ENCODE measurements at places on chromosomes 5 and 9.
A peak's percentile ranks its signal among the peaks of the same experiment; 100 is the strongest.

GRCh38 chr5:129857116-129857515 is 47.1 kb upstream of the CHSY3 start:
- no peak for DNase-seq

DNA sequence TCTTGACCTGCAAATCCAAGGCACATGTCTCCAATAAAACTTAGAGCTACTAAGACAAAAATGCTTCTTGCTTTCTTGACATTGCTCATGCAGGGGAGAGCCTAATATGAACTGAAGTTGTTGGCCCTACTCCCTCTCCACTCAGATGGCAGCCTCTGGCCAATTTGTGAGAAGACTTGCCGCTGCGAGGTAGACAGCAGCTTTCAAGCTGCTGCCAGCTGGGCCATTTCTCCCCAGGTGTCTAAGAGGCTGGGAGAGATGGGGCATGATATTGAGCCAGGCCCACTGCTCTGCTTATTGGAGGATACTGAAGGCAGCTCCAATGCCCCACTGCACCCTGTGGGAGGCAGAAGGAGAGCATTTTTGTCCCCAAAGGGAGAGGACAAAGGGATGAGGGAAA is 380.5 kb downstream of the RASEF start:
- no peak for DNase-seq

DNA sequence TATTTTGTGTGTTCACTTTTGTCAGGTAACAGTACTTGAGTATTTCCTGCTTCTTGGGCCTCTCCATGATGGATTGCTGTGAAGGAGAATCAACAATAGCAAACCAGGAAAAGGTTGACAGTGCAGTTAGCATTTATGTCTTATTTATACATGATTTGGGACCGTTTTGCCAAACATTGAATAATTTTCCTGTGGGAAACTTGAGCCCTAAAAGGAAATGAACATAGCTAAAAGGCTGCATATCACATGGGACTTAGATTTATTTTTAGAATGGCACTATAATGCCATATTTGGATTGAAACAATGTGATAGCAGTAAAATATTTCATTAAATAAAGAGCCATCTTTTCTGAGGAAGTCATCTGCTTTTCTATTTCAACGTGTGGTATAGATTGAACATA is 15.3 kb downstream of the GPR21 start:
- peak; percentile 92 for DNase-seq

GRCh38 chr5:123681061-123681460 is 169.1 kb downstream of the CSNK1G3 start:
- no peak for DNase-seq

- peak; percentile 11 for DNase-seq
Measured at GRCh38 chr9:97293207-97293721, 14.2 kb upstream of the CCDC180 start.

GRCh38 chr5:111680737-111681413 is 76.1 kb downstream of the NREP start:
- DNase-seq: peak; percentile 92

- no peak for DNase-seq
Measured at GRCh38 chr5:142175039-142175438, 66.5 kb downstream of the NDFIP1 start.

- peak; percentile 48 for DNase-seq
Measured at GRCh38 chr5:154756868-154757813, 2.0 kb downstream of the LARP1 start.

GRCh38 chr5:176550275-176550831 is 1.2 kb downstream of the CDHR2 start:
- no peak for DNase-seq

DNA sequence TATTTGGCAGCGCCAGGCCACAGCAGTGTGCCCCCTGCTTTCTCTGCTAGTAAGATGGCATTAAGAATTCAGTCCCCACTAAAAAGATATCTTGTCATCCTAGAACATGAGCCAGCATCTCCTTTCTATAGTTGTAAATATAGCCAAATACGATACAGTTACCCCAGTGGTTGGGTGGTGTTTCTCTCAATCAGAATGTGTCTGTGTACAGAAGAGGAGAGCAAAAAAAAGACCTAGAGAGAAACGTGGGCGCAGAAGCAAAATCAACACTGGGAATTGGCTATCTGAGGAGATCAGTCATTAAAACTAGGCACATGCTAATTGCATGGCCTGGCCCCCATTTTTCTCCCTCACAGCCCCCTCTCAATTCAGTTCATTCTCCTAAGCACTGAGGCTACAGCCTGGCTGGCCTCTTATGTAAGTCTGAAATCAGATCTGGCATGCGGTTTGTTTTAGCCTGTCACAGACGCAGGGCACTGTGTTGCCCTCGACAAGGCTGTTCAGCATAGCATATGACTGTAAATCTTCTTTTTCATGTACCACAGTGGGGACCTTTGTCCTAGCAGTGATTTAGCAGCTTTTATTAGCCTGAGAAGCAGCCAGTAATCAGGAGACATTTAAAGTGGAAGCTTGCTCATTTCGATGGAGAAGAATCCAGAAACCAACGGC is 57.8 kb downstream of the RORB start:
- no peak for DNase-seq

DNA sequence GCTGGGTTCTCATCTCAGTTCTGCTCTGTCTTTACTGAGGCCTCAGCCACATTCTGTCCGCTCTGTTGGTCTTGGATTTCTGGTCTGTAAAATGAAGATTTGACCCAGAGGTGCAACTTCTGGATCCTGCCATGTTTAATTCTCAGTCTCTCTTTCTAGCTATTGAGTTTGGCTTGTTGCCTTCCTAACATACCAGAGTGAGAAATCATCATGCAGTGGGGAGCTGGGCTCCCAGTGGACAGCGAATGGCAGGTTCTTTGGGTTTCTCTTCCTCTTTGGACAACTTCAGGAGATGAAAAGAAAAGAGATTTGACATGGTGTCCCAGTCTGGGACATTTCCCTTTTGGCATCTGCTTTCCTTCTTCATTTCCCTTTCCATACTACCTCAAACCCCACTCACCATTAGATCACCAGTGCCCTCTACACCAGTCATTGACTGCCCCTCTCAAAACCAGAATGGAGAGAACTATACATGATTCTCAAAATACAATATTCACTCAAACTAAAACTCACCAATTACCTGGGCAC is 334.7 kb downstream of the ACTL7B start:
- DNase-seq: peak; percentile 86

- DNase-seq: no peak
Measured at GRCh38 chr9:123390337-123391135, 34.5 kb downstream of the CRB2 start.

DNA sequence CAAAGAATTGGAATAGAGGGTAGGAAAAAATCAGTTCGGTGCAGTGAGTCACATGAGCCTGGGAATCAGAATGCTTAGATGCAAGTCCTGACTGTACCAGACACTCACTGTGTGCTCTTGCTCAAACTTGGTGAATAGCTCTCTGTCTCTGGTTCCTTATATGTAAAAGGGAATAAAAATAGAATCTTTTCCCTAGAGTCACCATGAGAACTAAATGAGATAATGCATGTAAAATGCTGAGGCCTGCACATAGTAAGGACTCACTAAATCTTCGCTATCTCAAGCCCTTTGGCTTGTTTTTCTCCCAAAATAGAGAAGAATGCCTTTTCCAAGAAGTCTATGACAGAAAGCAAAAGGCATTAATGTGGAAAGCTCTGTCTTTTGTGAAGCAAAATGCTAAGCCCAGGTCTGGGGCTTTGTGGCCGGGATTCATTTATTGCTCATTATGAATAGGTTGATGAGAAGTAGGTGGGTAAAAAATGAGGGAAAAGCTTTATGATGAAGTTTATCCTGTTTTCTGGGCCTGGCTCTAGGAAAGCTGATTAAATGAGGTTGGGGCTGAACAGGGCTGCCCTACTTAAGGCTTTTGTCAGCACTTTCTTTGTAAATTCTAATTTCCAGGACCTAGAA is 483.3 kb downstream of the DMAC1 start:
- DNase-seq: peak; percentile 58

GRCh38 chr5:133753856-133754255 is 141.5 kb upstream of the FSTL4 start:
- peak; percentile 54 for DNase-seq

DNA sequence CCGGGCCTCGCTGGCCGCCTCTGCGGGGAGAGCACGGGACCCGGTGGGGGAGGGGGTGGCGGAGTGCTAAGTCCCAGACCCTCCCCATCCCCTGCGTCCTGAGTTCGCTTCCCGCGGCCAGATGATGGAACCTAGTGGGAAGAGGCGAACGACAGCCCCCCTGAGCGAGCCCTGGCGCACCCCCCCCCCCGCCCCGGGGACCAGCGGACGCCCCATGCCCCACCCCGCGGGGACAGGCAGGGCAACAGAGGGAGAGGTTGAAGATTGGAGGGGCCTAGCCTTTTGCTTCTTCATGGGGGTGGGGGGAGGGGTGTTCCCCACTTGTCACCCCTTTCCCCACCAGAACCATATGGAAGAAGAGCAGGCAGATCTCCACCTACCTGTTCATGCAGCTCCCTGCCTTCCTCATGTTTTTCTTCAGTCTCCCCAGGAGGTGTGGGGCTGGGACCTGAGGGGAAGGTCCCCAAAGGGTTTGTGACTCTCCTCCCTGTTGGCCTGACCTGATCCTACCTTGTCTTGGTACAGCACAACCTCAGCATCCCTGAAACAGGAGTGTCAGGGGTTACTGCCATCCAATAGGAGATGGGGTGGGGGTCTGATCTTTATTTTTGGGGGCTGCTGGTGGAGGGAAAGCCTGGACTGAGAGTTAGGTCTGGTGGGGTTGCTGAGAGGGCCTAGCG is 485 bp downstream of the FAM53C start:
- DNase-seq: no peak

- DNase-seq: no peak
Measured at GRCh38 chr9:33340186-33340585, 49.9 kb downstream of the NFX1 start.

- DNase-seq: no peak
Measured at GRCh38 chr5:151569132-151570046, 21.7 kb downstream of the FAT2 start.

- DNase-seq: no peak
Measured at GRCh38 chr9:124448019-124448418, 2.2 kb upstream of the ADGRD2 start.

DNA sequence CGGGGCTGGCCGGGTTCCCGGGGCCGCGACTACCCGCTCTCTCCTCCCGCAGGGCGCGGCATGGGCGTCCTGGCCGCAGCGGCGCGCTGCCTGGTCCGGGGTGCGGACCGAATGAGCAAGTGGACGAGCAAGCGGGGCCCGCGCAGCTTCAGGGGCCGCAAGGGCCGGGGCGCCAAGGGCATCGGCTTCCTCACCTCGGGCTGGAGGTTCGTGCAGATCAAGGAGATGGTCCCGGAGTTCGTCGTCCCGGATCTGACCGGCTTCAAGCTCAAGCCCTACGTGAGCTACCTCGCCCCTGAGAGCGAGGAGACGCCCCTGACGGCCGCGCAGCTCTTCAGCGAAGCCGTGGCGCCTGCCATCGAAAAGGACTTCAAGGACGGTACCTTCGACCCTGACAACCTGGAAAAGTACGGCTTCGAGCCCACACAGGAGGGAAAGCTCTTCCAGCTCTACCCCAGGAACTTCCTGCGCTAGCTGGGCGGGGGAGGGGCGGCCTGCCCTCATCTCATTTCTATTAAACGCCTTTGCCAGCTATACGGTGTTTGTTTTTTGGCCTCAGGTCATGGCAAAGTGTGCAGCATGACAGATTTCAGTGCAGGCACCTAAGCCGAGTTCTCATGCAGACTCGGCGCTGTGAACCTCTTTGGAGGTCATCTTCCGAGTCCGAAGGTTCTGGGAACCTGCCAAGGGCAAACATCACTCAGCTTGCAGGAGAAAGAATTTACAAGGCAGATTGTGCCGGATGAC is 516 bp downstream of the MRPL41 start:
- DNase-seq: peak; percentile 12

All from fibroblast of skin of back (primary cell).